ENCODE measurements at places on chromosomes 12 and 14. TPM values are rescaled to one million over a fixed set of nuclear protein-coding genes. Genes with fewer than 3 reads are reported as not detected.

IGF1 gene
- total RNA-seq: 1.6 TPM

DNA sequence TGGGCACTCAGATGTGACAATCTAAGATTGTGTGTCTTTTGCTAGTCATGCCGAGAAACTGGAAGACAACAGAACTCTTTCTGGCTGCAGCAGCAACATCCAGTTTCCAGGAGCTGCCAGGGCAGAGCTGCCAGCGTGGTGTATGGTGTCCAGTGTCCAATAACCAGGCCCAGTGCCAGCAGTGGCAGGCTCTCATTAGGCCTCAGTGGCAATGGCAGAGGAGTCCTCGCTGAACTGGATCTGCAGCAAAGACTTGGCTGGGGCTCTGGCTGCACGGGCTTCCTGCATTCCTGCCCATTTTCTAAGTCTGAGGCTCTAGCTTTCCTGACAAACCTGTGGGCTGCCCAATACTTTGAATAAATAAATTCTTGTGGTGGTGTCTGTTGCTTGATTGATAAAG lies 26.2 kb upstream of the PPM1A start:
- H3K27me3 ChIP-seq: no peaks in the 10 kb centered on the region
- H3K36me3 ChIP-seq: no peaks in the 10 kb centered on the region
- no peak overlapping the region for H3K4me3 ChIP-seq
- peaks cover 2% of the 10 kb centered on the region for H3K4me1 ChIP-seq
- H3K27ac ChIP-seq: no peak overlapping the region

HECTD1 gene
- total RNA-seq: 117 TPM

CEP128 gene
- total RNA-seq: 30.0 TPM

- H3K4me1 ChIP-seq: peaks cover 14% of the 10 kb centered on the region
- no peak for DNase-seq
- no peak overlapping the region for H3K4me3 ChIP-seq
- peaks cover 2% of the 10 kb centered on the region for H3K36me3 ChIP-seq
- H3K27me3 ChIP-seq: no peaks in the 10 kb centered on the region
- no peak overlapping the region for H3K27ac ChIP-seq
These were observed 7.0 kb downstream of the APOLD1 start for GRCh38 chr12:12792421-12792820.

DNA sequence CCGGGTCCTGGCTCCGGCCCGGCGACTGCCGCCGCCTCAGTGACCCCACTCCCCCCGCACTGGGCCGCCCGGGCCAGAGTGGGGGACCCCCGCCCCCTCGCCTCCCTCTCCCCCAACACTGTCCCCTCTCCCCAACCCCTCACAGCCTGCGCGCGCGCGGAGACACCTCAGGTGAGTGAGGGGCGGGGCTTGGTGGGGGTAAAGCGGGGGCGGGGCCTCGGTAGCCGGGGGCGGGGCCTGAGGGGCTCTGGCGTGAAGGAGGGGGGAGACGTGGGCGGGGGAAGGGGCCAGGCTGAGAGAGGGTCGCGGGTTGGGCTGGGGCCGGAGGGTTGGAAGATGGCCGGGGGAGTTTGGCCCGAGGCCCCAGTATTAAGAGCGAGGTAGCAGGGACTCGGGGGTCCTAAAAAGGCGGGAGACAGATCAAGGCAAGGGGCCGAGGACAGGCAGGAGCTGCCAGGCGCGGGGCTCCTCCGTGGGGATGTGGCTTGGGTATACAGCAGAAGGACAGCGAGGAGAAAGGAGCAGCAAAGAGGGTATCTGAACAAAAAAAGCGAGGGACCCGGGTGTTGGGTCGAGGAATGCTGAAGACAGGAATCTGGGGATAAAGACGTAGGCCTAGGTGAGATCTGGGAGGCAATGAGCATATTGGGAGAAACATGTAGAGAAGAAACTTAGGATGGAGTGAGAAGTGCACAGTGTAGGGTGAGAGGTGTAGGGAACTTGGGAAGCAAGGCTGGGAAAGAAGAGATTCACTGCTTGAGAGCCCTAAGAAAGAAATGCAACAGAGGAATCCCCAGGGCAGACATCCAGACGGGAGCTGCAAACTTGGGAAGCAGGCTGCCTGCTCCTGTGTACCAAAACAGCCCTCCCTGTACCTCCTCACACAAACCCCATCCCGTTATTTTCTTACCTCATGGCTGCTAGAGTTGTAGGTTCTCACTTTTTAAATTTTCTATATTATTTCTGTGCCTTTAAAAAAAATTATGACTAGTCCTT lies 10.8 kb downstream of the SUOX start:
- peaks cover 11% of the 10 kb centered on the region for H3K36me3 ChIP-seq
- peaks cover 22% of the 10 kb centered on the region for H3K4me1 ChIP-seq
- H3K27ac ChIP-seq: peak overlapping the region; percentile 85
- peak; percentile 79 for DNase-seq
- no peaks in the 10 kb centered on the region for H3K27me3 ChIP-seq
- peak overlapping the region; percentile 86 for H3K4me3 ChIP-seq

GRCh38 chr14:60670989-60671388 lies 21.7 kb upstream of the SIX1 start:
- H3K4me3 ChIP-seq: no peak overlapping the region
- DNase-seq: no peak
- peaks cover 23% of the 10 kb centered on the region for H3K27me3 ChIP-seq
- H3K36me3 ChIP-seq: no peaks in the 10 kb centered on the region

Data from activated naive CD8-positive, alpha-beta T cell treated with anti-CD3 and anti-CD28 coated beads, Interleukin-2, amount 10 ng/mL, durations not matched to agents 7 days and 5 days (primary cell).